Transverse colon (tissue), 4 donors: ENCODE measurements at places on chromosomes 3 and 15.

DNA sequence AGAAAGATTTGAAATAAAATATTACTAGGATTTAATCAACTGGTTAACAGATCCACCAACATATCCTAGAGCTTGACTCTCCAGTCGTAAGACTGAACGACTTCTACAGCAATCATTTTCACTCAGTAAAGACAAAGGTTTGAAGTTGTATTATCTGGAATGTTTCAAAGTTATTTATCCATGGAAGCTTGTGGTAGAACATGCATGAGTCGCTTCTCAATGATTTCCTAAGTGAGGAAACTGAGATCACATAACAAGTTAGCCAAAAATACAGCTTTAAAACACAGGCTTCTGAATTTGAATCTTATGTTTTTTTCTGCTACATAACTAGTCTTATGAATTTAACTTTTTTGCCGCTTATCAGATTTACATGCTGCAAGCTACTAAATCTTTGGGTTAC lies 241.8 kb downstream of the FOXP1 start:
- no peak for DNase-seq
- no peaks in the 10 kb centered on the region for H3K27me3 ChIP-seq
- H3K27ac ChIP-seq: no peak overlapping the region
- no peaks in the 10 kb centered on the region for H3K36me3 ChIP-seq
- H3K4me3 ChIP-seq: no peak overlapping the region

- peaks cover 24% of the 10 kb centered on the region for H3K4me1 ChIP-seq
- H3K27me3 ChIP-seq: no peaks in the 10 kb centered on the region
- H3K36me3 ChIP-seq: no peaks in the 10 kb centered on the region
- H3K27ac ChIP-seq: peak overlapping the region; percentile 3
- H3K4me3 ChIP-seq: no peak overlapping the region
- DNase-seq: no peak
Measured at GRCh38 chr3:58383904-58384303, 49.7 kb downstream of the PDHB start.

GRCh38 chr3:145849115-145849514 lies 311.9 kb downstream of the PLOD2 start:
- no peaks in the 10 kb centered on the region for H3K4me1 ChIP-seq
- no peak overlapping the region for H3K27ac ChIP-seq
- no peak overlapping the region for H3K4me3 ChIP-seq
- no peaks in the 10 kb centered on the region for H3K36me3 ChIP-seq

GRCh38 chr15:71443538-71443937 lies 328.3 kb downstream of the THSD4 start:
- H3K4me1 ChIP-seq: peaks cover 29% of the 10 kb centered on the region
- H3K4me3 ChIP-seq: no peak overlapping the region

- no peak for DNase-seq
- H3K27me3 ChIP-seq: no peaks in the 10 kb centered on the region
- no peak overlapping the region for H3K4me3 ChIP-seq
- H3K27ac ChIP-seq: no peak overlapping the region
Measured at GRCh38 chr15:87792250-87793040, 464.1 kb downstream of the NTRK3 start.

- peaks cover 4% of the 10 kb centered on the region for H3K4me1 ChIP-seq
- H3K36me3 ChIP-seq: peaks cover 24% of the 10 kb centered on the region
- H3K4me3 ChIP-seq: no peak overlapping the region
- H3K27ac ChIP-seq: no peak overlapping the region
Measured at GRCh38 chr15:49145651-49146609, 9.5 kb downstream of the COPS2 start.

DNA sequence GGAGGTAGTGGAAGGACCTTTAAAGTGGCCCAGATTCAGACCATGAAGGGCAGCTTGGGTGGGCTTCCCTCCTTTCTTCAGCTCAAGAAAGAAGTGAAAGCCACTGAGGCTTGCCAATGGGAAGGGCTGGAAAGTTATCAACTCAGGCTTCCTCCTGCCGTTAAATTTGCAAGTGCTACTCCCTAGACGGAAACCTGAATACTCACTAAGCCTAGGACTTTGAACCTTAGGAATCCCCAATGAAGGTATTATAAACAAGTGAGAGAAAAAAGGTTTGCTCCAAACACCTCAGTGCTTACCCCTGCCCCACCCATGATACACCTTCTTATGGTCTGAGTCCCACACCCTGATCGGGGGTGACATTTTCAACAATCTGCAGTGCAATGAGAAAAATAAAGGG lies 396.4 kb downstream of the SHQ1 start:
- H3K4me1 ChIP-seq: peaks cover 26% of the 10 kb centered on the region
- peak; percentile 35 for DNase-seq
- no peaks in the 10 kb centered on the region for H3K27me3 ChIP-seq
- H3K4me3 ChIP-seq: no peak overlapping the region
- H3K27ac ChIP-seq: peak overlapping the region; percentile 65

GRCh38 chr15:66863390-66864085 lies 161.5 kb downstream of the SMAD6 start:
- no peaks in the 10 kb centered on the region for H3K36me3 ChIP-seq
- no peaks in the 10 kb centered on the region for H3K27me3 ChIP-seq
- H3K4me1 ChIP-seq: no peaks in the 10 kb centered on the region
- no peak overlapping the region for H3K27ac ChIP-seq
- H3K4me3 ChIP-seq: no peak overlapping the region

GRCh38 chr15:70585707-70586034 lies 177.7 kb downstream of the UACA start:
- no peak overlapping the region for H3K4me3 ChIP-seq
- peaks cover 27% of the 10 kb centered on the region for H3K27me3 ChIP-seq
- no peaks in the 10 kb centered on the region for H3K36me3 ChIP-seq
- no peak for DNase-seq
- H3K27ac ChIP-seq: no peak overlapping the region

DNA sequence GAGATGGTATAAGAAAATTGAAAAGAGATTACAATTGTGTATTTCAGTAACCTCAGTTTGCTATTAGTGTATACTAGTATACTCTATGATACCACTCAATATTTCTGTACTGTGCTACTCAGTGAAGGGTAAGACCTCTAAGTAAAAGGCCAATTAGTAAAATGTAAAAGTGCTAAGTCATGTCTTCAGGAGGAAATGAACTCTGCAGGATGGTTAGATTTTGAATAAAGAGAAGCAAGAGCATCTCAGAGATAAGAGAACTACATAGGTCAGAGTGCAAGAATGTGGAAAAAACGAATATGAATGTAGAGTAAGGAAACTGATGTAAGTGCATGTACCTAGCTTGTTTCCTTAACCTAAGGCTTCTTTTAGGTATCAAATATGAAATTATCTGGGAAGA lies 796.6 kb upstream of the GBE1 start:
- H3K27me3 ChIP-seq: no peaks in the 10 kb centered on the region
- H3K27ac ChIP-seq: no peak overlapping the region
- no peaks in the 10 kb centered on the region for H3K4me1 ChIP-seq
- no peak overlapping the region for H3K4me3 ChIP-seq
- no peak for DNase-seq
